Suppressor macrophage treated with lipopolysaccharide for 4 hours (primary cell): ENCODE measurements at places on chromosomes 1 and 21.

GRCh38 chr1:231862611-231863010 lies 236.0 kb downstream of the DISC1 start:
- peak; percentile 3 for DNase-seq

DNA sequence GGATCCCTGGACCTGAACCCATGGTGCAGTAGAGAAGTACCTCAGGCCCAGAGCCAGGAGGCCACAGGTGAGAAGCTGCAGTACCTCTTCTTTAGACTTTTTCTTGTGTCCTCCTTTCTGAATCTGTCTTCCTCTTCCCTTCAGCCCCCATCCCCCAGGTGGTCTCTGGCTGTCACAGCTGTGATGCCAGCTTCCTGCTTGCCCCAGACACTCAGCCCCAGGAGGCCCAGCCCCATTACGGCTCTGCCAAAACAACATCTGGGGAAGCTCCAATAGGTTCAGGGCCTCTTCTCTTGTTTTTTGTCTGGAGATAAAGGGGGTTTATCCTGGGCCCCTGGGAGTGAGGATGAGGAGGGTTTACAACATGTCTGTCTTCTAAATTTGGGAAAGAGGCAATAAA lies 9.5 kb upstream of the BTG2 start:
- no peak for DNase-seq

DNA sequence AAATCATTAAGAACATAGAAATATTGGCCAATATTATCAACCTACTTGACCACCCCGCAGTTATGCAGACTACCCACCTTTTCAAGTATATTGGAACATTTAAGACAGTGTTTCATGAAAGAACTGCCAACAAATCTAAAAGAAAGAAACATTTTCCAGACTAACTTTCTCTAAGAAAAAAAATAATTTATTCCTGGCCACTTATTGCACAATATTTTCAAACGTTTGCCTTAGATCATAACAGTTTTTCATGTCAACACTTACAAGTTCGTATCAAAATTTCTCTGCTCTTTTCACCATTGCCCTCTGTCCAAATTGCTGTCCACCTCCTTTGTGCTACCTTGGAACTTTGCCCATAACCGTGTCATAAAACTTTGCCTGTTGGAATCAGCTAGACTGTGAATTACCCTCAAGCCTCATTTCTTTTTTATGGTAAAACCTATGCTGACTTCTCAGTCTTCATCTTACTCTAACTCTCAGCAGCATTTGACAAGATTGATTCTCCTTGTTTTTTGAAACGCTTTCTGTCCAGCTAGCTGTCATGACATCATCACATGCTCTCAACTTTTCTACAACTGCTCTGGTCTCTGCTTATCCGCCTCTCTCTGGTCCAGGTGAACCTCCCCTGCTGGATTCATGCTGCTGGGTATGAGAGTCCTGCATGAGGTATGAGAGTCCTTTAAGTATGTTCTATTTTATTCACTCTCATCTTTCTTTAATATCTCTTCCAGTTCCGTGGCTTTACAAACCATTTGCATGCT lies 92.8 kb upstream of the CHRM3 start:
- no peak for DNase-seq

- peak; percentile 52 for DNase-seq
These were observed 188.6 kb downstream of the FCRL5 start for GRCh38 chr1:157363660-157364140.

- peak; percentile 64 for DNase-seq
These were observed 2.1 kb upstream of the SELENON start for GRCh38 chr1:25797939-25798338.

DNA sequence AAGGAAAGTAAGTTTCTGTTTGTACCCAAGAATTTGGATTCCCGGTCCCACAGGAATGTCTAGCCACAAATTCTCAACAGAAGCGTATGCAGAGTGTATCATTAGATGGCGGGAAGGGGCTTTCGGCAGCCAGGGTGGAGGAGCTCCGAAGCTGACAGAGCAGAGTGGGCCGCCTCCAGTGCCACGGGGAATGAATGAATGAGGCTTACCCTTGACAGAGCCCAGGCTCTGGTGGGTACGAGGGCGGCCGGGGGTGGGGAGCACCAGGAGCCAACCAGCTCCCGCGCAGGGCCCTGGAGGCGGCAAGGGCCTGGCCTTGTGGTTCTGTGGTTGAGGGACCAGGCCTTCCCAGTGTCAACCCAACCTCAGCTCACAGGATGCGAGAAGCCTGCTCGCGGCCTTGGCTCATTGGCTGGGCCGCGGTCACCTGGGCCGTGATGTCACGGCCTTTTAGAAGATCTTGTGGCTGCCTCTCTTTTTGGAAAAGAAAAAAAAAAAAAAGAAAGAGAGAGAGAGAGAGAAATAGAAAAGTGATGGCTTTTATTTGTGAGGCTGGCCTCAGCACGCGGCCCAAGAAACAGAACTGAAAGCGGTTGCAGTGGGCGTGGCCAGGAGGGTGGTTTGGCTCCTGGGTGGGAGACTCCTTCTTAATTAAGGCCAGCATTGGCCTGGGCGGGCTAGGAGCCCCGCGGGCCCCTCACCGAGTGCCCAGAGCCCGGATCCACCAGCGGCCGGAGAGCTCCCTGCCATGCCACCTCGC lies 34.9 kb upstream of the RUNX3 start:
- peak; percentile 80 for DNase-seq
